ENCODE measurements at places on chromosomes 12 and 14.

DNA sequence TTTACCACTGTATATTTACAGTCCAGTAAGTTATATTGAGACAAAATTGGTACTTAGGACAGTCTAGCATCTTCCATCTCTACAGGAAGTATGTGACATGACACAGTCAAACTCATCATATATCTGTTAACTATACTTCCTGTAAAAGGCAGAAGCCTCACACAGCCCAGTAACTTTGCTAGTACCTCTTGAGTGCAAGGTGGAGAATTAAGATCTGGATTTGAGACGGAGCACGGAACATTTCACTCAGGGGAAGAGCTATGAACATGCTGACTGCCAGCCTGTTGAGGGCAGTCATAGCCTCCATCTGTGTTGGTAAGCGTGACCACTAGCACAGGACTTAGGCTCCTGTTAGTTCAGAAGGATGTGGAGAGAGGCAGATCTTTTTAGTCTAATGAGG is 333.7 kb upstream of the OR4E1 start:
- DNase-seq = no peak

DNA sequence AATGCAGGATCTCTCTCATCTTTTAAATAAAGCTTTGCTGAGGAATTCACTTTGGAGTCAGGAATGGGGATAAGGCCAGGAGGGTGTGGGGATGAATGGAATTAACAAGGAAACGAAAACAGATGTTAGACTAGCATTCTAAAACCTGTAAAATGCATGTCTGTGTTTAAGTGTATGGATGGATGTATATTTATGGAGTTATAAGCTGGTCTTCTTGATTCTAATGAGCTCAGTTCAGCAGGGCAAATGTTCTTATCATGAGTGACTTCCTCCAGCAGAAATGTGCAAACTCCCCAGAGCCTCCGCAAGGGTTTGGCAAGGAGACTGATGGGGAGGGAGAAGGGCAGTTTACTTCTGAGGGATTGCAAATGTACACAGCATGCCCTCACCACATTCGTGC is 149.1 kb downstream of the NTF3 start:
- DNase-seq = no peak

GRCh38 chr12:57551637-57552305 is 1.9 kb downstream of the KIF5A start:
- no peak for DNase-seq

DNA sequence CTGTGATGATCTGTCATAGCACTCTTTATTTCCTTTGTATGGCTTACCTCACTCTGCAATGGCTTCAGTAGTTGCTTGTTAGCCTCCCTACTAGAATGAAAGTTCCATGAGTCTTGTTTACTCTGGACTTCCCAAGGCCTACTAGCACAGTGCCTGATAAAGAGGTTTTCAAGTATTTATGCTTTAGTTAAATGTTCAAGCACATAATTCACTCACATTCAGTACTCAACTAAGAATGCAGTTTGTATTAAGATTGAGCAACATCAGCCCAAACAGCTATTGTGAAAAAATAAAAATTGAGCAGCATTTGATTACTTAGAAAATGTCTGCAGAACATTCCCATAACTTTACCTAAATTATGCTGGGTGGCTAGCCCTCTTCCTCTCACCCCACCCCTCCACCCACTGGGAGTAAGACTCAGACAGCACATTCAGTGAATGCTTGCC is 158.9 kb upstream of the AMIGO2 start:
- no peak for DNase-seq
